DND-41 (cell line): ENCODE measurements at places on chromosomes 7 and 10.

- H3K4me1 ChIP-seq = no peaks in the 10 kb centered on the region
- no peak overlapping the region for H3K4me3 ChIP-seq
- no peaks in the 10 kb centered on the region for H3K27me3 ChIP-seq
- H3K36me3 ChIP-seq = no peaks in the 10 kb centered on the region
- DNase-seq = no peak
Observed at GRCh38 chr10:17548162-17548561, 69.0 kb downstream of the HACD1 start.

DNA sequence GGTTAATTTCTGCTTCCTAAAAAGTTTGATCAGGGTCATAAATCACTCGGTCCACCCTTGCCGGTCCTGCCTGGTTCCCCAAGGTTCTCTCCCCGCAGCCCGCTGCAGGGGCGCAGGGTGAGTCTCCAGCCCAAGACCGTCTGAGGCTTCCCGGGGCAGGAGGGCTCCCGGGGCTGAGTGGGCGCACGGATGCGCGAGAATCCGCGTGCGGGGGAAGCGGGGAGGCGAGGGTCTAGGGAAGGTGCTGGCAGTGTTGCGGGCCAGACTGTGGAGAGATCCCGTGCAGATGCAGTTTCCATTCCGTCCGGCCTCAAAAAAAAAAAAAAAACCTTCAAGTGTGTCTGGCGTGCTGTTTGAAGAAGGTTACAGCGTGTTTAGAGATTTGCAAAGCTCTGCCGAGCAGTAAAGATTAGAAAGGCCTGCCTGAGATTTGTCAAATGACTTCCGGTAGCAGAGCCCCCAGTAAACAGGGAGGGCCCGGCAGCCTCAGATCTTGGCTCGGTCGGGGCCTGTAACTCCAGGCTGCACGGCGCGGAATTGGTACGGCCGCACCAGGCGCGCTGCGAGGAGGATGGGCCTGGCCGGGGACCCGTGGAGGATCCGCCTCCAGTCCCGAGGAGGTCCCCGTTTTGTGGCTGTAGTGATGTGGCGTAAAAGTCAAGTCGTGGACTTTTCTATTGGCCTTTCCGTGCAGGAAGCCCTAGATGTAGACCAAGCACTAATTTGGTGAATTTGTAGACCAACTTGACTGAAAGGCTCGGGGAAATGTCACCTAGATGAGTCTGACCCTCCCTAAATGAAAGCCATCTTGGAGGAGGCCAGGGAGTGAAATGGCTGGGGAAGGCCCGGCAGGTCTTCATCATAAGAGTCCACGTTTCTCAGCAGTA, 293.2 kb upstream of the NFE2L3 start:
- DNase-seq = no peak
- no peaks in the 10 kb centered on the region for H3K36me3 ChIP-seq
- peaks cover 7% of the 10 kb centered on the region for H3K27me3 ChIP-seq
- H3K27ac ChIP-seq = no peak overlapping the region
- H3K4me3 ChIP-seq = no peak overlapping the region
- H3K4me1 ChIP-seq = no peaks in the 10 kb centered on the region

- no peak overlapping the region for H3K4me3 ChIP-seq
- no peak overlapping the region for H3K27ac ChIP-seq
- no peaks in the 10 kb centered on the region for H3K27me3 ChIP-seq
- H3K4me1 ChIP-seq = no peaks in the 10 kb centered on the region
- DNase-seq = no peak
Observed at GRCh38 chr10:33306701-33307519, 27.6 kb downstream of the NRP1 start.

DNA sequence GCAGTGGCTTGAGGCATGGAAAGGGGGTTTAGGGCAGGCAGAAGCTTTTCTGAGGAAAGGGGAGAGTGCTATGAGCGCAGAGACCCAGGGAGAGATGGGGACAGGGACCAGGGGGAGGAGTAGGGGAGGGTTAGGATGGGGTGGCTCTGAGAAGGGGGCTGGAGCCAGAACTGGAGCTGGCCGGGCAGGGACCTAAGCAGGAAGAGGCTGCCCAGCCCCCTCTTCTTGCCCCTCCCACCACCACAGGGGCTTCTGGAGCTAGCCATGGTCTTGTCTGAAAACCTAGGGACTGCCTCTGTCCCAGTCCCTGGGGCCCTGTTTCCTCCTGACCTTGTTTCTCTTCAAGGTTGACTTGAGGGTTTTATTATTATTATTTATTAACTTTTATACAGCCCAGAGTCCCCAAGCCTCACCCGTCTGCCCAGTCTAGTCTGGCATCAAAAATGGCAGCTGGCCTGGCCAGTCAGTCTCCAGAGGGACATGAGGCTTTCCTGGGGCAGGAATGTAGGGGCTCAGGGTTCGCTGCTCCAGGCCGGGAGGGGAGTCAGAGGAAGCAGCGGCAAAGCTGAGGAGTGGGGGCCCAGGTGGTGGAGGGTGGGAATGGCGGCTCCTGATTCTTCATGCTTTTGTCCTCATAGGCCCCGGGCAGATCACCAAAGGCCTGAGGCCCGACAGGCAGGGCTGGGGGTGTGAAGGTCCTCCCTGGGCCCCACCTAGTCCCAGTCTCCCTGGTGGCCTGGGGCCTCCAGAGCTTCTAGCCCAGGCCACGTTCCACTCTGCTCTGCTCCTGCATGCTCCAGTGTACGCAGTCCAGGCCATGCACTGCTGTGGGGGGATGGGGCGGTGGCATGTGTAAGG, 5.7 kb downstream of the TRIM8 start:
- H3K36me3 ChIP-seq = peaks cover 86% of the 10 kb centered on the region
- H3K27me3 ChIP-seq = no peaks in the 10 kb centered on the region
- H3K4me1 ChIP-seq = peaks cover 47% of the 10 kb centered on the region
- no peak overlapping the region; the same call in 1 of the 2 replicates for H3K27ac ChIP-seq
- H3K4me3 ChIP-seq = no peak overlapping the region
- DNase-seq = no peak

GRCh38 chr10:12622016-12622415, 272.7 kb downstream of the CAMK1D start:
- no peaks in the 10 kb centered on the region for H3K4me1 ChIP-seq
- H3K27me3 ChIP-seq = no peaks in the 10 kb centered on the region
- H3K27ac ChIP-seq = no peak overlapping the region
- no peaks in the 10 kb centered on the region for H3K36me3 ChIP-seq
- no peak overlapping the region for H3K4me3 ChIP-seq
- no peak for DNase-seq

DNA sequence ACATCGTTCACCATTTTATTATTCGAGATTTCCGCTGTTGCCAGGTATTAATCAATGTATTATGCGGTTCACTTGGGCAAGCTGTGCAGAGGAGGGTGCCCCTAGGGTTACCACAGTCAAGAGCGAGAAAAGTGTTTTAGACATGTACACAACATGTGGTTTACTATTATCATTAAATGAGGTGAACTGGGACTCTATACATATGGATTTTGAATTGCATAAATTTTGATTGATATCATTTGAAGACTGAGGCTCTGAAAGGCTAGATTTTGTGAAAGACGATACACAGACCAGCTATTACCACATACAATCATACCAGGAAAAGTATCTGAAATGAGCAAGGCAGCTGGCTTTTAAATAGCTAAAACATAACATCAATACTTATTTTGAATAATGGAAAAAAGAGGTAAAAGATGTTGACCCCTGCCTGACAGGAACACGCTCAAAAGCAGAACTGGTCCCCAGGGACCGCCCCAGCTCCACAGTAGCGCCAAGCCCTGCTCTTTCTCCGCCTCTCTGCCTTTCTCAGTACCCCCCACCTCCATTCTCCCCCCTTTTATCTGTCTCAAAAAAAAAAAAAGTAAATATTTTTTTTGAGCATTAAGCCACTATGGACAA, 413.4 kb upstream of the MKI67 start:
- H3K27ac ChIP-seq = no peak overlapping the region
- no peak overlapping the region for H3K4me3 ChIP-seq
- no peaks in the 10 kb centered on the region; the same call in 1 of the 2 replicates for H3K4me1 ChIP-seq
- no peaks in the 10 kb centered on the region for H3K36me3 ChIP-seq

DNA sequence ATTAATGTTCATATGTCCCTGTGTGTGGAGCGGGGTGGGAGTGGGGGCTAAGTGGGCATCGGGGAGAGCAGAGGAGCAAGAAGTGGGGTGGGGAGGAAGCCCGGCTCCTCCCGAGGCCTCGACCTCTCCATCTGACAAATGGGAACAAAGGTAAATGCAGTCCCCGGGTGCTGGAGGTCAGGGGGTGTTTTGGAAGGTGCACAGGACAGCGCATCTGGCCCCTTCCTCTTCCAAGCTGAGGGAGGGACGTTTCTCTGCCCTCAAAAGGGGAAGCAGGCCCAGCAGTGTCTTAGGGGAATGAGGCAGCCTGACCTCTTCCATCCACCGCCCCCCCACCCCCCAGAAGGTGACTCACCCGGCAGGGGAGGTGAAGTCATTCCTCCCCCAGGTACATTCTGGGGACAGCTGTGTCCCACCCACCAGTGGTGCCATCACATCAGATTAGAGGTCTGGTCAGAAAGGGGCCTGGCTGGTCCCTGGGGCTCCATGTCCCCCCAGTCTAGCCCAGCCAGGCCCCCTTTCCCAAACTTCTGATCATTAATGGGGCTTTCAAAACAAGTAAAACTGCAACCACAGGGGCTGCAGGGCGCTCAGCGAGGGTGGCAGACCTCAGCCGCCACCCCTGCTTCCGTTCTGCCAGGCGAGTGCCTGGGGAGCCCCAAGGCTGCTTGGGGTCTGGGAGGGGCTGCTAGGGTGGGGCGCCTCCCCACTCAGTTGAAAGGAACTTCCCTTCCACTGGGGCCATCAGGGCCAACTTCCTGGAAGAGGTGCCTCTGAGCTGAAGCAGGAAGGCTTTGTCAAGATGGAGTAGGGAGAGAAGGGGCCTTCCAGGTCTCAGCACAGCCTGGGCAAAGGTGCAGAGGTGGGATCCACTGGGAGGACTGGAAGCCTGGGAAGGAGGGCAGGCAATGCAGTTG, 10.8 kb downstream of the LFNG start:
- H3K27ac ChIP-seq = no peak overlapping the region
- peak; percentile 80 for DNase-seq
- peaks cover 12% of the 10 kb centered on the region for H3K4me1 ChIP-seq
- H3K36me3 ChIP-seq = no peaks in the 10 kb centered on the region
- no peak overlapping the region for H3K4me3 ChIP-seq
- H3K27me3 ChIP-seq = no peaks in the 10 kb centered on the region

- H3K4me1 ChIP-seq = no peaks in the 10 kb centered on the region
- no peaks in the 10 kb centered on the region for H3K27me3 ChIP-seq
- no peak for DNase-seq
Observed at GRCh38 chr7:32941681-32942414, 15.4 kb upstream of the FKBP9 start.

DNA sequence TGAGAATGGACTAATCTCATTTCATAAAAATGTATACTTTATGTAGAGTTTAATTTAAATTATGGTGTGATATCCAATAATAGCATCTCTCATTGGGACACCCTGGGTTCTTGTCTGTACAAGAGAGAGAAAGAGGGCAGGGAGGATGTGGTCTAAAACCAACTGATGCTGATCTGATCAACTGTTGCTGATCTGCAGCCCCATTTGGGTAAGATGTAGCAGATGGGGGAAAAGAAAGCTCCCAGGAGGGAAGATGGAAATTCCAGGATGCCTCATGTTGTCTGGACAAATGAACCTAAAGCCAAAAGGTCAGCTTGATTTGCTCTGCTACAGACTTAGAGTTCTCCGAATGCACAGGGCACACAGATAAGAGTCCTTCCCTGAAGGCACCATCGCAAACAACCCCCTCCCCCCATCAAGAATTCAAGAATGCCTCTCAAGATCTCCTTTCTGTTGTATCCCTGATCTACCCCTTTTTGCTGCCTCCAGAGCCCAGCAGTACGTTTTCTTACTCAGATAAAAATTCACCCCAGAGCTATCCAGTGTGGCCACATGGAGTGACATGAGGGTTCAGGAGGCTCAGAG, 171.4 kb upstream of the INHBA start:
- no peak overlapping the region for H3K27ac ChIP-seq
- H3K4me1 ChIP-seq = no peaks in the 10 kb centered on the region
- DNase-seq = no peak

GRCh38 chr10:3876350-3876962, 91.4 kb upstream of the KLF6 start:
- H3K27me3 ChIP-seq = no peaks in the 10 kb centered on the region
- H3K27ac ChIP-seq = peak overlapping the region; percentile 61; the same call in 1 of the 2 replicates
- H3K4me1 ChIP-seq = peaks cover 18% of the 10 kb centered on the region
- no peak for DNase-seq
- H3K4me3 ChIP-seq = no peak overlapping the region

GRCh38 chr10:10845826-10846503, 171.7 kb upstream of the CELF2 start:
- DNase-seq = no peak
- H3K27ac ChIP-seq = no peak overlapping the region
- no peaks in the 10 kb centered on the region for H3K36me3 ChIP-seq
- no peaks in the 10 kb centered on the region for H3K4me1 ChIP-seq
- peaks cover 10% of the 10 kb centered on the region for H3K27me3 ChIP-seq

- H3K27ac ChIP-seq = no peak overlapping the region
- peaks cover 11% of the 10 kb centered on the region for H3K27me3 ChIP-seq
- no peak overlapping the region for H3K4me3 ChIP-seq
- DNase-seq = no peak
- no peaks in the 10 kb centered on the region for H3K36me3 ChIP-seq
Observed at GRCh38 chr10:103558911-103559310, 65.4 kb downstream of the NEURL1 start.

DNA sequence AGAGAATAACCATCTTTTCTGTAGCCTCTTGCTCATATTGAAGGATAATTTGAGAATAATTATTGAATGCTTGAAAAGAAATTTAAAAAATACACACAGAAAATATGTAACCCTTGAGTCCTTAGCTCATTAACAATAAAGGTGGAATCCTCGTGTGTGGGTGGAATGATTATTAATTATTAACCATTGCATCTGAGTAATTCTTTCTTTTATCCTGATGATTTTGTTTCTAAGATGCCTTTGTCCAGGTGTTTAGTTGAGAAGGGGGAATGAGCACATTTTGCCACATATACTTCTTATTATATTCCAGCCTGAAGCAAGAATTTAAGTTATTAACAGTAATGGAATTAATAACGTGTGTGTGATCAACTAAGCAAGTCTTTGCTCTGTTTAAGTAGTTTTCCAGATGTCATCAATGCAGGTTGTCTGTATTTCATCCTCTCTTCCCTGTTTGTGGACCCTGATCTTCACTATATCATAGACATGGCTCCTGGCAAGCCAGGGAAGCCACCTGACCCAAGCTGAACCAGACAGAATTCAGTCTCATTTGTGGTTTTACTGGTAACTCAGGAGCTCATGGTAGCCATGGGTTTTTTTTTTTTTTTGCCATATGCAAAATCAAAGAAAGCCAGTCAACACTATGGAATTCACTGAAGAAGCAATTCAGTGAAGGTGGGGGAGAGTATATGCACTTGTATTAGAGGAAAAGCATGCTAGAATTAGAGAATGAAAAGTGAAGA, 144.3 kb downstream of the KIF20B start:
- no peak for DNase-seq
- peaks cover 12% of the 10 kb centered on the region for H3K27me3 ChIP-seq
- H3K36me3 ChIP-seq = no peaks in the 10 kb centered on the region
- no peak overlapping the region for H3K27ac ChIP-seq
- H3K4me1 ChIP-seq = no peaks in the 10 kb centered on the region

DNA sequence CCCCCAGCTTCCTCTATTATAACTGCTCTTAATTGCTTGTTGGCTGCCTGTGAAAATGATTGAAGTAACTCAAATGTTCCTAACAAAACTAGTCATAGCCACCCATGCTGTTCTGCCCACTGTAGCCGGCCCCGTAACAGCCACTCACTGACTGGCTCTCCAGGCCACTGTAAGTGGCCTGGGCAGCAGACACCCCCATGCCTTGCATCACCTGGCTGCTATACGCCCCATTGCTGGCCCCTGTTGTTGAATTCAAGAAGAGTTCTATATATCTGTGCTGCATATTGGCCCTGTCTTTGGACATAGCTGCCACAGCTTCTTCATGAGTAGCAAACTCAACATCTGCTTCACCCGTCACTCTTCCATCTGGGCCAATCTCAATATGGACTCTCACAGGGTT, 15.1 kb downstream of the FXYD4 start:
- H3K27ac ChIP-seq = no peak overlapping the region
- H3K36me3 ChIP-seq = peaks cover 67% of the 10 kb centered on the region
- no peaks in the 10 kb centered on the region for H3K27me3 ChIP-seq
- DNase-seq = no peak
- no peak overlapping the region for H3K4me3 ChIP-seq
